Astrocyte (in vitro differentiated cells and primary cell): ENCODE measurements at places on chromosomes 6 and 20.

DNA sequence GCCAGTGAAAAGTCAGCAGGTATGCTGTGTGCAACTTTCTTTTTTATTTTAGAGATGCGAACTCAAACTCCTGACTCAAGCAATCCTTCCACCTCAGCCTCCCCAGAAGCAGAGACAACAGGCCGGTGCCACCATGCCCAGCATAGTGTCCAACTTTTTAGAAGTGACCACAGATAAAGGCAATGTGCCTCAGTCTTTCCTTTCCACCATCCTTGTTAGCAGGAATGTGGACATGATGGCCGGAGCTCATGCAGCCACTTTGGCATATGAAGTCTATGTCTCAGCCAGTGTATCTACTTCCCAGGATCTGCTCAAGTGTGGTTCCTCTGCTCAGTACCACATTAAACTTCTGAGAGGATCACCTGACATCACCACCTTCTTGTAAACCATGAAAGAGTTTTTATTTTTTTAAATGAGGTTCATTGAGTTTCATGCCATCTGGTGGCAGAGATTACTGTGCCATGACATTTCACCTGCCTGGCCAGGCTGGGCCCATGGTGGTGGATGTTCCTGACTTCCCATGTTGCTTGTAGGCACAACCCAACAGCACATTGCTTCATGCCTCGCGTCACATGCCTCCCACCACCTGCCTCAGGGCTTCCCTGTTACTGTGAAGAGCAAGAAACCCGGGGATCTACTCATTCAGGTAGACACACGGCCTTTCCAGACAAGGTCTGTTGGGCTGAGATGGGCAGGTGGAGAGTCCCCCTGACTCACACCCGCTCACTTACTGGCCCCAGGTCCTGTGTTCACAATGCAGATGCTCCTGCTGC, 216.5 kb downstream of the LY86 start:
- H3K27me3 ChIP-seq: no peaks in the 10 kb centered on the region
- peaks cover 3% of the 10 kb centered on the region for H3K4me1 ChIP-seq
- no peak overlapping the region for H3K4me3 ChIP-seq
- H3K27ac ChIP-seq: no peak overlapping the region

DNA sequence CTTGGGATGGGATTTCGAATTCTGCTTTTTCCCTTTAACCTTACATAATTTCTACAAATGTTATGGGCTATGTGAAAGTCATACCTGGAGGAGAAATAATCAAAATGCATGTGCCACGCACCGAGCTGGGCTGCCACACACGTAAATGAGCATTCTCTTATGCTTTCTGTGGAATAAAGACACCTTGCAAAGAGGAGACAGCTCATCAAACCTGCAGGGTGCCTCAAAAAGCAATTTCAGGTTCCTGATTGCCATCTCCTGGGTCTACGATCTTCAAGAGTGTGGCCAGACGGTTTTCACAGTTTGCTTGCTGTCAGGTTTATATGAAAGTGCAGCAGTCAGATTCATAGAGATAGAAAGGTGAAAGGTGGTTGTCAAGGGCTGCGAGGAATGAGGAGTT, 36.6 kb downstream of the DUSP22 start:
- H3K4me1 ChIP-seq: peaks cover 15% of the 10 kb centered on the region
- H3K27me3 ChIP-seq: no peaks in the 10 kb centered on the region
- no peaks in the 10 kb centered on the region for H3K36me3 ChIP-seq

- peak; percentile 23 for DNase-seq
- H3K27me3 ChIP-seq: no peaks in the 10 kb centered on the region
- no peaks in the 10 kb centered on the region for H3K36me3 ChIP-seq
- H3K27ac ChIP-seq: no peak overlapping the region
- peaks cover 23% of the 10 kb centered on the region for H3K4me1 ChIP-seq
Measured at GRCh38 chr6:45710304-45710821, 305.3 kb downstream of the CLIC5 start.

DNA sequence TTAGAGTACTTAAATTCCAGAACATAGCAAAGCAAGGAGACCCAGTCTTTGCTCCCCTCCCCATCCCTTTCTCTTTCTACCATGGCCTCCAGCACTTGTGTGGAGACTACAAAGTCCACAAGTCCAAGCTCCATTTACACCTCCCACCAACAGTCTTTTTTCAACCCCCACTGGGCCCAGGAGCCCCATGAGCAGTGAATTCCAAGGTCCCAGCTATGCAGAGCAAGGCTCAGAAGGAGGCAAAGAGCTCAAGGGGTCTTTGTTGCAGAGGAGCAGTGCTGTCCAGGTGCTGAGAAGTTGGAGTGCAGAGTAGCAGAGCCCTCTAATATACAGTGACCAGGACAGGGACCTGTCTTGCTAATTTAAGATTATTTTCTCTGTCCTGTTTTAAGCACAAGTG, 9.0 kb downstream of the PAK5 start:
- no peak for DNase-seq
- H3K36me3 ChIP-seq: no peaks in the 10 kb centered on the region
- no peaks in the 10 kb centered on the region for H3K4me1 ChIP-seq

GRCh38 chr6:5657684-5658430, 348.9 kb downstream of the NRN1 start:
- no peak overlapping the region for H3K27ac ChIP-seq
- no peak overlapping the region for H3K4me3 ChIP-seq
- peaks cover 3% of the 10 kb centered on the region for H3K4me1 ChIP-seq
- DNase-seq: peak; percentile 41
- no peaks in the 10 kb centered on the region for H3K36me3 ChIP-seq

GRCh38 chr6:148435386-148435785, 92.7 kb downstream of the SASH1 start:
- H3K4me1 ChIP-seq: no peaks in the 10 kb centered on the region
- peak; percentile 71 for DNase-seq
- no peaks in the 10 kb centered on the region for H3K36me3 ChIP-seq
- no peak overlapping the region for H3K27ac ChIP-seq

GRCh38 chr6:122722746-122723145, 56.8 kb upstream of the FABP7 start:
- H3K36me3 ChIP-seq: peaks cover 4% of the 10 kb centered on the region
- peak overlapping the region; percentile 60 for H3K27ac ChIP-seq
- DNase-seq: peak; percentile 91
- peaks cover 10% of the 10 kb centered on the region for H3K4me1 ChIP-seq
- H3K4me3 ChIP-seq: no peak overlapping the region

DNA sequence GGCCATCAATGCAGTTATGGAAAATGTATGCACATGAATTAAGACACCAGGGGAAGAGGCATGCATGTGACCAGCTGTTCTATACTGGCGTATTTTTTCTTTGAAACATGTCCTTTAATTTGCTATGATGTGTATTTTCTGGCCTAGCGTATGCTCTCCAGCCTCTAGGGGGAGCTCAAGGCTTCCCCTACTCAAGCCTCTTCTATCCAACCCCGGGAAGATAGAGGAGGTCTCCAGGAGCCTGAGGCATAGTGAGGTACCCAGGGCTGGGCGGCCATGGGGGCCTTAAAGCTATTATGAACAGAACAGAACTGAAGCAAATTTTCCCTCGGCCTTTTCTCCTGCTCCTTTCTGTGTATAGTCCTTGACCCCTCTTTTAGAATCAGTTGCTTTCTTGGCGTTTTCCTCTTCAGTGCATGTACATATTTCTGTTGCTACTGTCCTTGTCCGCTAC, 528.9 kb downstream of the MAFB start:
- H3K27ac ChIP-seq: no peak overlapping the region
- DNase-seq: no peak
- no peaks in the 10 kb centered on the region for H3K27me3 ChIP-seq
- H3K36me3 ChIP-seq: no peaks in the 10 kb centered on the region
- H3K4me1 ChIP-seq: no peaks in the 10 kb centered on the region

- H3K36me3 ChIP-seq: no peaks in the 10 kb centered on the region
- no peak for DNase-seq
Measured at GRCh38 chr6:143601504-143601903, 76.3 kb upstream of the PHACTR2 start.

GRCh38 chr6:66057034-66057433, 350.0 kb upstream of the EYS start:
- no peaks in the 10 kb centered on the region for H3K36me3 ChIP-seq
- H3K27me3 ChIP-seq: no peaks in the 10 kb centered on the region
- no peak for DNase-seq
- H3K4me1 ChIP-seq: no peaks in the 10 kb centered on the region
- H3K27ac ChIP-seq: no peak overlapping the region

- H3K36me3 ChIP-seq: peaks cover 30% of the 10 kb centered on the region
- no peak overlapping the region for H3K27ac ChIP-seq
- DNase-seq: no peak
- no peaks in the 10 kb centered on the region for H3K4me1 ChIP-seq
- peaks cover 13% of the 10 kb centered on the region for H3K27me3 ChIP-seq
- H3K4me3 ChIP-seq: peak overlapping the region; percentile 51
Measured at GRCh38 chr6:33192671-33193602, 670 bp upstream of the COL11A2 start.

GRCh38 chr6:105688573-105688972, 285.7 kb upstream of the PREP start:
- no peaks in the 10 kb centered on the region for H3K27me3 ChIP-seq
- no peak for DNase-seq
- no peak overlapping the region for H3K27ac ChIP-seq
